ENCODE measurements at places on chromosomes 6 and 20. TPM values are rescaled to one million over a fixed set of nuclear protein-coding genes. Genes with fewer than 3 reads are reported as not detected.
A peak's percentile ranks its signal among the peaks of the same experiment; 100 is the strongest.

SLC26A8 gene
- 0.01 TPM for polyA plus RNA-seq

BTN1A1 gene
- 0.22 TPM for polyA plus RNA-seq

UBD gene
- not detected for polyA plus RNA-seq

DNA sequence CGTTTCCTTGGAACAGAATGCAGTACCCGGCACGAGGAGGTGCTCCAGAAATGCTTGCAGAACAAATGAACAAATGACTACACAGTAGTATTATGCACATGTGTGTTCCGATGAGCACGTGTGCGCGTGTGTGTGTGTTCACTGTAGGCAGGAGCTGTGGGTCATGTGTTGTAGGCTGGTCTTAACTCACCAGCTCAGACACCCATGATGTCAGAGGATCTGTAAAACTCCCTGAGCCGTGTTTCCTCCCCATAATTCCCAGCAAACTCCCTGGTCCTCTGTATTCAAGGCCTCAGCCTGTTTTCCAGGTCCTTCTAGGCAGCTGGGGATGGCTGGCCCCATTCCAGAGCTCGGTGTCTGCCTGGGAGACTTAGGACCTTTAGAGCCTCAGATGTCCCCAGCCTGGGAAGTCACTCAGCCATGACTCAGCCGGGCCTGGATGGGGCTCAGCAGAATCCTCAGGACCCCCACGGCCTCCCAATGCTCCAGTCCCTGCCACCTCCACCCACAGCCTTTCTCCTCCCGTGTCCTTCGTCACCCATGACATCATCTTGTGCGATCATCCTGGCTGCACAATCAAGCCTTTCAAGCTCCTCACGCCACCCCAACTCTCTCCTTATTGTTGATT, 475.0 kb upstream of the SULF2 start:
- no peak for DNase-seq

DNA sequence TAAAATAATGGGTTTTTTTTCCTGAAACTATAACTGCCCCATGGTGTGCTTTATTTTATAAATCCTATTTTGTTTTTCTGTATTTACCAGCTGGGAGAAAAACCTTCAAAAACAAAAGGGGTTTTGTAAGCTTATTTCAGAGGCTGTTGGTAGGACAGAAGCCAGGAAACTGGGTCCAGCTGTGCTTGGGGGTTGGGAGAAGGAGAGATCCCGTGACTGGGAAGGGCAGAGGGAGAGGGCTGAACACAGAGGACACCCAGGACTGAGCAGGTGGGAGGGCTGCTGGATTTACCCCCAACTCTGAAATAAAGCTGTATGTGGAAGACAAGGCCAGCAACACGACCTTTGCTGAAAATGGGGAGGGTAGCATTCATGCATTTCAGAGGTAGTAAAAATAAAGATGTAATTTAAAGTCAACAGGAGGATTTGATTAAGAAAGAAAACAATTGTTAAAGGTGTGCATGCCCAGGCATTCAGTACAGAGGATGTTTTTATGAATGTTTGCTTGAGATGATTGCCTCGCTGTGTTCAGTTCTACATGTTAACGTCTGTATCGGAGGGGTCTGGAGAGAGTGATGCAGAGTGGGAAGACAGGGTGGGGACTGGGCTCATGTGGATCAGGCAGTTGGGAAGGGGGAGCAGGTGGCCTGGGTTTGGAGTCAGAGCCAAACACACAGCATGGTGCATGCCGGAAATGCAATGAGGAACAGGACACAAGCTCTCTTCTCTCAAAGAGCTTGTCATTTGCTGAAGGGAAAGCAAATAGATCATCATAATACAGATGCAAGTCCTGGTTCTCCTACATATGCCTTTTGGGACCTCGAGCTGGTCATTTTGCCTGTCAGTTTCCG, 21.4 kb downstream of the ARFGEF3 start:
- DNase-seq = no peak

GRCh38 chr6:135850882-135851281, 619 bp upstream of the PDE7B start:
- DNase-seq = peak; percentile 19

DNA sequence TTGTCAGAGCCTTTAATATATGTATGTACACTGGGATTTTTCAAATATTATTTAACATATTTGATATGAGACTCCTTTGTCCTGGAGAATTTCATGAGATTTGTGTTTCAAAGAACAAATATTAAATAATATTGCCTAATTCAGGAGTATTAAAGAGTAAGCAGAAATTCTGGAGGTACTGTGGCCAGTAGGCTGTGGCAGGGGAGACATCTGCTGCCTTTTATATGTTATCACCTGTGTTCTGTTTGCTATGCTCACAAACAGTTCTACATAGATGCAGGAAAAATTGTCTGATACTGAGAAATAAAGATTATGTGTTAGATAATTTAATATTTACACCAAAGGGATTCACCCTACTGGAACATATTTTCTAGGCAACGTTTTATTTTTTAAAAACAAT, 395.4 kb upstream of the SLC35B3 start:
- no peak for DNase-seq

DNA sequence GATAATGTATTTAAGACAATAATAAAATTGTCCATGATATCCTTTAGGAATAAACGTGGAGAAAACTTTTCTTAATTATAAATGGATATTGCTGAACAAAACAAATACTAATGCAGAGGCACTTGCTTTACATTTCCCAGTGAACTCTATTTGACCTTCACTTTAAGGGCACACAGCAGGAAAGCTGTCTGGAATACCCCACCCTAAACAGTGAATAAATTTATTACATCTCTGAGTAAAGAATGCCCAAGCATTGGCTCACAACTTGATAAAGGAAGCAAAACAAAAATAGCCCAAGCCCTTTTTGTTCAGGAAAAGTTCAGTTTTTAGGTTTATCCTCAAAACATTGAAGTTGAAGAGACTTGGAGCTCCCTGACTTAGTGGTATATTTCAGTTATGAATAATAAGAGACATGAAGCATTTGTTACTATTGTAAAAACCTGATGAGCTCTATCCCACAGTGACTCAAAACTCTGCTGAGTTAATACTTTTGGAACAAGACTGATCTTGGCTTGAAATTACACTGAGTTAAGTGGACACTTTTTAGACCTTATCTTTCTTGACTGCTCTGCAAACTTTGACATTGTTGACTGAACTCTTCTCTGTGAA, 353.9 kb downstream of the BCKDHB start:
- no peak for DNase-seq

- DNase-seq = no peak
Measured at GRCh38 chr6:134094441-134094840, 42.0 kb upstream of the SLC2A12 start.

DNA sequence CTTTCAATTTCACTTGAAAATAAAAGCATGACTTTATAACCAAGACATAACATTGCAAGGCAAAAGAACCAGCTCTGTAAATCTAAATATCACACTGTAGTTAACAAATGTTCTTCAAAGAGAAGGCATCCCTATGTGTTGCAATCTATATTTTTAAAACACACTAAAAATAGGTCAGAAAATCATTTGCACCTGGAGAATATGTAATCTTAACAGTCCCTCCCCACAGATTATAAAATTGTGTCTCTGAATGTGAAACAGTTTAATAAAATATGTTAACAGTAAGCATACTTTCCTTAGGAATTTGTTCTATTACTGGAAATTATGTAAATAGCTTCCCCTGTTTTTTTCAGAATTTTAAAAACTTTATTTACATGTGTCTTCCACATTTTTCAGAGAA, 351.9 kb downstream of the COL12A1 start:
- no peak for DNase-seq

DNA sequence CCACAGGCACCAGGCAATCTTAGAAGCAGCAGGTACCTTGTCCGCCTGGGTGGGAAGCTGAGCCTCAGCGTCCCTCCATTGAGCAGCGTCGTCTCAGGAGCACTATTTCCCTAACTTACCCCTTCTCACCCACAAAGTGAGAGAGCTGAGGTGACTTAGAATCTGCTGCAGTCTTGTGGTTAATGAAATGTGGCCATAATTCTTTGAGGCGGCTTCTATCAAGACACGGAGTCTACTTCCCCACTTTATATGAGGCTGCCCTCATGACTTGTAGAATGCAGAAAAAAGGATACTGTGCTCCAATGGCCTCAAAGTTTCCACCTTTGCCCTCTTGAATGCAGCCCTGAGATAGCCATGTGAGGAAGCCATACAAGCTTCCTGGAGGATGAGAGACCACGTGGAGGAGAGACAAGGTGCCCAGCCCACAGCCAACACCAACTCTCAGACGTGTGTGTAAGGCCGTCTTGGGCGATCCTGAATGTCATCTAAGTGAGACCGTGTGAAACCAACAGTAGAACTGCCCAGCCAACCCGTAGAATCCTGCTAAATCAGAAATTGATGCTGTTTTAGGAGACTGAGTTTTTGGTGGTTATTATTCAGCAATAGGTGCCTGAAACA, 9.1 kb upstream of the TAGAP start:
- DNase-seq = no peak

All from B cell (primary cell).